ENCODE measurements at places on chromosomes 6 and 20.

GRCh38 chr20:6744805-6745204 is 22.7 kb upstream of the BMP2 start:
- DNase-seq: no peak

DNA sequence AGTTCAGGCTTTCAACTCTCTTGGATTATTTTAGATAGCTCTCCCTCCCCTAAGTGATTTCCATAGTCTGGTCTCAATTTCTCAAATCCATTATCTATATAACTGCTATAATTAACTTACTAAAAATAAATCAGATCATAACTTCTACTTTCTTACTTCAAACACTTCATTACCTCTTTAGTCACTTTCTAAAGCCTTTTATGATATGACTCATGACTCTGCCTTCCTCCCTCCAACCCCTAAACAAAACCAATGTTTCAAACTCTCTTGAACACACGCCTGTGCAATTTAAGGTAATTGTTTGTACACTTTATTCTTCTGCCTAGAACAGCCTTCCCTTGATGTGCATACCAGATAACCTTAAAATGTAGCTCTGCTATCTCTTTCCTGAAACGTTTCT is 100.5 kb downstream of the LMBRD1 start:
- no peak for DNase-seq

- DNase-seq: no peak
Measured at GRCh38 chr6:140744659-140745320, 1370.3 kb upstream of the CITED2 start.

- no peak for DNase-seq
Measured at GRCh38 chr20:9353180-9353915, 161.0 kb upstream of the LAMP5 start.

DNA sequence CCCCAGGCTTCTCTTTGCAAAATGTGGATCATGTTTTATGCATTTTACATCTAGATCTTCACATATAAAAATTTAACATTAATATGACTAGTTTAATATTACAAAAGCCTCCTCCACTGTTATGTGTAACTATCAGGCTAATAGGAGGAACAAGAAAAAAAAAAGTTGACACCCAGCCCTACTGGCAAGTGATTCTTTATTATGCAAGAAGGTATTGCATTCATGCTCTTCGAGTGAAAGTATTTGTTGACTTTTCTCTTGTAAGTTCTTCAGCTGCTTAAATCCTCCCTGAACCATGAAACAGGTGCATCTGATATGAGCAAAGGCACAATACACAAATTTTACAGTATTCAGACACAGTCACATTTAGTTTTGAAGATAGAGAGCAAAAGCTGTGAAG is 716 bp upstream of the HLA-DQB2 start:
- no peak for DNase-seq

DNA sequence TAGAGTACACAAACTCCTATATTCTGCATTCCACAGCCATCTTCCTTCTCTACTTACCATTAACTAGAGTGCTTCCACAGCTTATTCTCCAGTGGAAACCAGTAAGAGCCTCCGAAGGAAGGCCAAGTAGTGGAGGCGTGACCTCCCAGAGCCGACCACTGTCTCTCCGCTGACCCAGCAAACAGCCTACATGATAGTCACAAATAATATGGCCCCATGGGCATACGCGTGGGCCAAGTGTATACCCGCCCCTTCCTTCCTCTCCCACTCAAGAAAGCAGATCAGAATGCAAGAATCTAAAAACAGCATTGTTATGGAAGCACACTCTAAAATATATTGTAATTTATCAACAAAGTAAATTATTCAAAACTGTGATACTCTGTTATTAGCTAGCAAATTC is 526.6 kb upstream of the JARID2 start:
- no peak for DNase-seq

GRCh38 chr6:152461556-152461955 is 175.6 kb downstream of the SYNE1 start:
- DNase-seq: no peak

- DNase-seq: no peak
Measured at GRCh38 chr6:63742060-63742459, 106.5 kb downstream of the PHF3 start.

DNA sequence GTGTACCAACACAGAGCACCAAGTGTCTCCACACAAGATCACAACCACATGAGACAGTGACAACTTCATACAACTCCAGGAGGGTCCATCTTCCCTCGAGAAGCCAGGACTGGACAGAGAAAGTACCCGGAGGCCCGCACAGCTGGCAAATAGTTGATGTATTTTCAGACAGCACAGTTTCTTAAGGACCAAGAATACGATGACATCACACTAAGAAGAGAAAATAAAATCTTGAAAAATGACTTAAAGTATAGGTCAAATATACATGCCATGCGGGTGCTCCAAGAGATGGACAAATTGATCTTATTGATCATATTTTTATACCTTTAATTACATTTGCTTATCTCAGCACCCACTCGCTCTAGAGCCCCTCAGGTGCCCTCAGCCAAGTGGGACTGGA is 145.5 kb downstream of the RNASET2 start:
- no peak for DNase-seq

GRCh38 chr6:88702956-88703556 is 260.4 kb downstream of the RNGTT start:
- no peak for DNase-seq

DNA sequence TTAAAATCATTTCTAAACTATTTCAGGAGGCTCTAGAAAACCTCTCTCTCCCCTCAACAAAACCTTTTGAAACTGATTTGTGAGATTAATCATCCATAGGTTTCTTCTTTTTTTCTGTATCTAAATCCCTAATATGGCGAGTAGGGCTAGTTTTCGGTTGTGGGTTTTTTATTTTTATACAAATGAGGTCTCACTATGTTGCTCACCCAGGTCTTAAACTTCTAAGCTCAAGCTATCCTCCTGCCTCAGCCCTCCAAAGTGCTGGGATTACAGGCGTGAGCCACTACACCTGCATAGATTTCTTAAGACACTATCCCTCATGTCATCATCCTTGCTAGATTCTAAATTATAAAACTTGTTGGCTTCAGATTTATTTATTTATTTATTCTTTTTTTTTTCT is 43.9 kb downstream of the ORC3 start:
- DNase-seq: no peak

DNA sequence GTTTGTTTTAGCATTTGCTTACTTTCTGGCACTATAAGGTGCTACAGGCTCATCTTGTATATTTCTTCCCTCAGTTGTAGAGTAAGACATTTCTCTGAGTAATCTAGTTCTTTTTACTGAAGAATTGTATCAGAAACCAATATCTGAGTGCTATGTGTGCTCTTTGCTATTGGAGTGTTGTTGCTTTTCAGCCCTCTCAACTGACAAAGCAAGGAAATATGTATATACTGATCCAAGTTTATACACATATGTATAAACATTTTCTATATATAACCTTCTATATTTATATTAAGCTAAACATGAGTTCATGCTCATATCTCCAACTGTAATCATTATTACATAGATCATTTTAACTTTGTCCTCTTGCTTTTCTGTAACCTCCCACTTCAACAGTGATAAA is 405.7 kb downstream of the RFPL4B start:
- DNase-seq: no peak

DNA sequence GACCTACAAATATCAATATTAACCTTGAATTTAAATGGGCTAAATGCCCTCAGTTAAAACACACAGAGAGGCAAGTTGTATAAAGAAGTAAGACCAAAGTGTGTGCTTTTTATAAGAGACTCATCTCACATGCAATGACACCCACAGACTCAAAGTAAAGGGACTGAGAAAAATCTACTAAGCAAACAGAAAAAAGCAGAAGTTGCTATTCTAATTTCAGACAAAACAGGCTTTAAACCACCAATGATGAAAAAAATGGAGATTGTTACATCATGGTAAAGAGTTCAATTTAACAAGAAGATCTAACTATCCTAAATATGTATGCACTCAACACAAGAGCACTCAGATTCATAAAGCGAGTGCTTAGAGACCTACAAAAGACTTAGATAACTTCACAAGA is 741.9 kb upstream of the MARCKS start:
- no peak for DNase-seq

DNA sequence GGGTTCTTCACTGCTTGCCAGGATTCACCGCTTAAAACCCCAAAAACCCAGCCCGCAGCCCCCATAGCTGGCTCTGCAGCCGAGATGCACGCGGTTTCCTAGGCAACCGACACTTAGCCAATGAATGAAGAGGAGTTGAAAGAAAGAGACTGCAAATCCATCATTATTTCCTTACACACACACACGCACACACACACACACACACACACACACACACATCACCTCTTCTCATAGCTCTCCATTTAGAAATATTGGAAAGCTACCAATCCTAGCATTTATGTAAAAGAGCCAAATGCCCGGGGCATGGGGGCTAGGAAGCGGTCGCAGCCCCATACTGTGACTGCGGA is 3.4 kb upstream of the TUBB2B start:
- no peak for DNase-seq

- DNase-seq: no peak
Measured at GRCh38 chr6:139982652-139983295, 608.3 kb upstream of the CITED2 start.

DNA sequence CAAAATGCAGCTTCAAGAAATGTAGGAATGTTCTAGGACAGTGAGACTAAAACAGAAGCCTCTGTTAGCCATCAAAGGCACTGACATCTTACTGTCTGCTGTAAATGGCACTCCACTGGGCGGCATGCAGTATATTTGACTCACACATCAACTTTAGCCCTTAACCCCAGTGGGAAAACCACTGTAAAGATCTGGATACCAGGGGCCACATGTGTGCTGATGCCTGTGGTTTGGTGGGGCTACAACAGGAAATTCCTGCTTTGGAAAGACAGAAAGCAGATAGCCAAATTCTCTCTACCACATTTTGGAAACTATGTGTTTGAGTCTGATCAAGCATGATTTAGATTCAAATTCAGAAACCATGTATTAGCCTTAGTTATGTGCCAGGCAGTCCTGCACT is 4.3 kb downstream of the PFDN4 start:
- no peak for DNase-seq

DNA sequence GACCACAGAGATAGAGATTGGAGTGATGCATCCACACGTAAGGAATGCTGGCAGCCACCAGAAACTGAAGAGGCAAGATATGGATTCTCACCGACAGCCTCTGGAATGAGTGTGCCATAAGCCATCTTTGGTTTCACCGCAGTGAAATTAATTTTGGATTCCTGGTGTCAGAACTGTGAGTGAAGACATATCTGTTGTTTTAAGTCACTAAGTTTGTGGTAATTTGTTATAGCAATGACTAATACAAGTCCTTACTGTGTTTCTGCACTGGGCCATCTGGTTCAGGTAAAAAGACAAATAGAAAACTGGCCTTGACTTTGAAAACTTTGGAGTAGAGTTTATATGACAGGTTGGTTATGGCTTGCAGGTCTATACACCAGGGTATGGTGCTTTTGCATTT is 261.9 kb downstream of the PHF3 start:
- DNase-seq: no peak

GRCh38 chr6:106082735-106083398 is 3.3 kb upstream of the PRDM1 start:
- DNase-seq: no peak

DNA sequence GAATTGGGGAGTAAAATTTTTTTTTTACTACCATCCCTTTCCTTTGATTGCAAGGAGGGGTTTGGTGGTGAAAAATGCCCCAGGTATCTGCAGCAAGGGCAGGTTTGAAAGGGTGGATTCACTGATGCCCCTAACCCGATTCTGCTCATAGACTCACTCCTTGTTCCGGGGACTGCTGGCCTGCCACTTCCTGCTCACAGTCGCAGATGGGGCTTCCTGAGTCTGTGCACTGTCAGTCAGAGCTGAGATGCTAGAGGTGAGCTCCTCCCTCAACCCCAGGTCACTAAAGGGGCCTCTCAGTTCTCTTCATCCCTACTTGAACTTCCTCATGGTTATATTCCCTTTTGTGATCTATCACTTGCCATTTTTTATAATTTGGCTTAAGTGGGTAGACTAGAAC is 357.9 kb downstream of the FARS2 start:
- no peak for DNase-seq

- peak; percentile 33 for DNase-seq
Measured at GRCh38 chr20:18202966-18203365, 65.3 kb downstream of the KAT14 start.

- DNase-seq: no peak
Measured at GRCh38 chr6:48765352-48765961, 654.5 kb upstream of the PTCHD4 start.

DNA sequence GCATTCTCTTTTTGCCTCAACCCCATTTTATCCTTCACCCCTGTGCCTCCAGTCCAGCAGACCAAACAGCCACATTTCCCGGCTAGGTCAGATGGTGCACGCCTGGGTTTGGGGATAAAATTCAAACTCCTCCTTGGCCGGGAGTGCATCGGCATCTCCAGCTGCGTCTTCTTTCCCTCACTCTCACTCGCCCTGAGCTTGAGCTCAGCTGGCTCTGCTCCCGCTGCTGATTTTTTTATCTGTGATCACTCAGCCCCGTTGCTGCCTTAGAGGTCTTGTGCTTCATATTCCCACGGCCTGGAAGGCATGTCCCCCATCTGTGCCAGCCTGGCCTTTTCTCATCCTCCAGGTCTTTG is 6.8 kb upstream of the EZR start:
- DNase-seq: peak; percentile 9

GRCh38 chr20:16711661-16712258 is 18.1 kb upstream of the SNRPB2 start:
- DNase-seq: no peak

All from activated CD8-positive, alpha-beta memory T cell treated with anti-CD3 and anti-CD28 coated beads for 24 hours (primary cell).